ENCODE measurements at places on chromosomes 7 and 10.

DNA sequence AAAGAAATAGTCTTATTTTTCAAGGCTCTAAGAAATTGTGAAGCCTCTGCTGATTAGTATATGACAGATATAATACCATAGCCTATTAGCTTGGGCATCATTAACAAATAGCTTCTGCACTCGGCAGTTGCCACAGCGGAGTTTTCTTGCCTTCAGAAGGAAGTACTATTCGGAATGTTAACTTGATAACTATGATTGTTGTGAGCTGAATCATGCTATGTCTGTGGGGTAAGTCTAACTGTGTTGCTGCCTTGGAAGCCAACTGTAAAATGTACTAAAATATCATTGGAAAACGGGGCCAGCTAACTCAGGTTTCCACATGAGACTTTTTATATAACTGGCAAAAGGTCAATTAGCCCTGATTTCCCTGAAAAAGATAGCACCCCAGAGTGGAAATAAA is 93.2 kb downstream of the TWIST1 start:
- no peak for DNase-seq

- no peak for DNase-seq
Observed at GRCh38 chr7:2247141-2247995, 5.3 kb downstream of the NUDT1 start.

- DNase-seq, result no peak
Observed at GRCh38 chr7:78690174-78690573, 763.3 kb downstream of the MAGI2 start.

- no peak for DNase-seq
Observed at GRCh38 chr10:74419491-74419951, 268.5 kb downstream of the ADK start.

All from HS-27A (cell line).